ENCODE measurements at places on chromosomes 16 and 17. TPM values are rescaled to one million over a fixed set of nuclear protein-coding genes. Genes with fewer than 3 reads are reported as not detected.

Gene SEPTIN12
- total RNA-seq: not detected

Gene PPP1R27
- total RNA-seq: not detected

Gene MYCBPAP
- 0.97 TPM for total RNA-seq

Gene MT3
- total RNA-seq: not detected

Gene SAT2
- total RNA-seq: 29.0 TPM

Gene CCDC144A
- total RNA-seq: 1.8 TPM

Gene SPATA32
- total RNA-seq: not detected

Gene ACSM3
- 0.49 TPM for total RNA-seq

Gene CMTM1
- 3.4 TPM for total RNA-seq

Gene HES7
- 0.73 TPM for total RNA-seq

Gene OR1A1
- total RNA-seq: not detected

Gene TUBB3
- 247 TPM for total RNA-seq

Gene KSR1
- total RNA-seq: 32.9 TPM

Gene ABCC11
- total RNA-seq: under 0.01 TPM

Gene ITGAL
- not detected for total RNA-seq

Gene CYGB
- 10.0 TPM for total RNA-seq

Gene AATK
- total RNA-seq: 0.16 TPM

Gene PDILT
- total RNA-seq: not detected

Gene RPUSD1
- total RNA-seq: 31.0 TPM

Gene DYNLL2
- total RNA-seq: 13.0 TPM

Gene EMC6
- 10.2 TPM for total RNA-seq

Gene KRT40
- not detected for total RNA-seq

Gene CCL17
- total RNA-seq: not detected

Gene TMEM95
- not detected for total RNA-seq

Gene CIAPIN1
- 27.7 TPM for total RNA-seq

Gene SYCE1L
- total RNA-seq: not detected

Gene CCL1
- not detected for total RNA-seq

Gene NSRP1
- total RNA-seq: 10.2 TPM

Gene ADAT1
- total RNA-seq: 45.4 TPM

Gene UNK
- total RNA-seq: 28.1 TPM

Gene DNAJC7
- total RNA-seq: 63.1 TPM

Gene ACADVL
- total RNA-seq: 164 TPM

Gene KRT36
- total RNA-seq: not detected

Gene ZNF19
- 5.2 TPM for total RNA-seq

Gene CAVIN1
- 1,335 TPM for total RNA-seq

Gene AANAT
- not detected for total RNA-seq

Gene TNRC6C
- total RNA-seq: 7.4 TPM

Gene SYT17
- 0.12 TPM for total RNA-seq

Gene OTOP2
- not detected for total RNA-seq

Gene MYL4
- total RNA-seq: not detected

Gene ADGRG1
- 1.8 TPM for total RNA-seq

Gene ZNF232
- total RNA-seq: 4.3 TPM
